ENCODE measurements at places on chromosomes 16 and 17.

DNA sequence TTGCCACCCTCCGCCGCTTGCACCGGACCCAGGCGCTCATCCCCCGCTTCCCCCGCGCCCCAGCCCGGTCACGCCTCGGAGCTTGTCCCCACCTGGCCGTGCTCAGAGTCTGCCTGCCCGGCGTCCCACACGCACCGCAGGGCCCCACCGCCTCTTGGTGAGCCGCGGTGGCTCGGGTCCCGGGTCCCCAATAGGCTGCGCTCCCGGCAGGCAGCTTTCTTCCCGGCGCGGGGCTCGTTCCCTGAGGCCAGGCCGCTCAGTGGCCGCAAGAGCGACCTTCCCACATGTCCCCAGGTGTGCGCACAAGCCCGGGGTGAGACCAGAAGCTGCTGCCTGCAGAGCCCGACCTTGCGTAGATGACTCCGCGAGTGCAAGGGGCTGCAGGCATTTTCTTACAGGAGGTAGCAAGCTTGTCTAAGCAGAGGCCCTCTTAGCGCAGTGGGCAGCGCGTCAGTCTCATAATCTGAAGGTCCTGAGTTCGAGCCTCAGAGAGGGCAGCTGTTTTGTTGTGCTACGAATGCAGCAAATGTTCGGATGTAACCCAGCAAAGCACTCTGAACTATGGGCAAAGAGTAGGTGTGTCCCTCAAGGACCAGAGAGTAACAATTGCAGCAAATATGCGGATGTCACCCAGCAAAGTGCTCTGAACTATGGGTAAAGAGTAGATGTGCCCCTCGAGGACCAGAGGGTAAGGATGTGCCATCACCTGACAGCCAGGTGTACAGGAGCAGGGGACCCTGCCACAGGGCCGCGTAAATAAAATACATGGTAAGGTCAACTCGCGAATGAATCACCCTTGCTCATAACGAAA is 15.6 kb downstream of the TLE7 start:
- peak; percentile 78 for DNase-seq

DNA sequence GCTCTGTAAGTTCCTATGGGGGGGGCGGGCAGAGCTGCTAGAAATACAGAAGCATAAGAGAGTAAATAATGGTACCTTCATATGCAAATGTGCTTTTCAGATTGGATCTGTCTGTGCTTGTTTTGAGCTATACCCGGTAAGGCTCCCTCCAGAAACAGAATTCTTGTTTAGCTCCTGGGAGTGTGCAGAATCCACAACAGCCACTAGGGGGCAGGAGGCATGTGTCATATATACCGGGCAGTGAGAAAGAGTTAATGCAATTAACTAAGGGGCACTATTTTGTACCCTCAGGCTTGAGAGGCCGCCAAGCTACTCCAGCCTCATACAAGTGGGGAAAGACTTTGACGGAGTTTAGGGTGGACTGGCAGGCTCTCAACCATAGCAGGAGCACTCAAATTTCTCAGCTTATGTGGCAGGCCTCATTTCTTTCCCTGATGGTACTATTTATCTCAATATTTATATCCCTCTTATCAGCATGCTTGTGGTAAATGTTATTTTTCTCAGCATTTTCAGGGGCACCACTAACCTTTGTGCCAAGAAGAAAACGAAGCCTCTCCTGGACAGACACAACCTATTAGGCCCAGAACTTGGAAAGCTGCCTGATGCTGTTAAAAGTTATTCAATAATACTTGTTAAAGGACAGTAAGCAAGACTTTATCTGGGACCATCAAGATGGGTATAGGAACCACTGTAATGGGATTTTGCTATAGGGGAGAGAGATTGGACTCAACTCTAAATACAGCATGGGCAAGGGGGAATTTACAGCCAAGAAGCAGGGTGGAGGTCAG is 10.7 kb upstream of the CENPV start:
- DNase-seq = peak; percentile 74

GRCh38 chr16:30131869-30132475 is 9.0 kb upstream of the MAPK3 start:
- DNase-seq = no peak

DNA sequence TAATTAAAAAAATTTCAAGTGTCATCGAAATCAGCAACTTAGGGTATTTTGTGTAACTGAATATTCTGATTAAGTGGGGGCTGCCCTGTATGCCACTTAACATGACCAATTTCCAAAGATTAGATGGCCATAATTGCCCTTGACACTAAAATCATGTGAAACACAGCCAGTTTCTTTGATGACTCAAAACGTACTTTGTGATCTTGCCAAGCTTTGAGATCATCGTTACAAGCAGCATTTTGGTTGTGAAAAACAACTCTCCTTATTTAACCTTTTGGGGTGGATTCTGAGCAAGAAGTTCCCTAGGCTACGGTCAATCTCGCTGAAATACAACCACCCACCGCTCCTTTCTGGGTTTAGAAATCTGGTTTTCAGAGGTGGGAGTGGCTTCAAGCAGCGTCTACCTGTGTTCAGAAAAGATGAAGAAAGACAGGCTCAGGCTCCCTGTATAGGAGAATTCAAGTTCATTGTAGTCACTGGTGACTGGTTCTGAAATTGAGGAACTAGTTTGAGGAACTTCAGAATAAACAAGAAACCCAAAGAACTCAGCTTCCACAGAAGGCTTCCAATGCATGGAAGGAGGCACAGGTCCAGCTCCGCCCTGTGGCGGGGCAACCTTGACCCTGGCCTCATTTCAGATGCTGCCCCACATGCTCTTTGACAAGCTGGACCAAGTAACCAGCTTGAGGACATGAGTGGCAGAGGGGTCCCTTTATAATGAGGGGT is 9.4 kb downstream of the MAP3K14 start:
- DNase-seq = no peak

GRCh38 chr16:71345031-71345430 is 13.5 kb upstream of the CALB2 start:
- no peak for DNase-seq

DNA sequence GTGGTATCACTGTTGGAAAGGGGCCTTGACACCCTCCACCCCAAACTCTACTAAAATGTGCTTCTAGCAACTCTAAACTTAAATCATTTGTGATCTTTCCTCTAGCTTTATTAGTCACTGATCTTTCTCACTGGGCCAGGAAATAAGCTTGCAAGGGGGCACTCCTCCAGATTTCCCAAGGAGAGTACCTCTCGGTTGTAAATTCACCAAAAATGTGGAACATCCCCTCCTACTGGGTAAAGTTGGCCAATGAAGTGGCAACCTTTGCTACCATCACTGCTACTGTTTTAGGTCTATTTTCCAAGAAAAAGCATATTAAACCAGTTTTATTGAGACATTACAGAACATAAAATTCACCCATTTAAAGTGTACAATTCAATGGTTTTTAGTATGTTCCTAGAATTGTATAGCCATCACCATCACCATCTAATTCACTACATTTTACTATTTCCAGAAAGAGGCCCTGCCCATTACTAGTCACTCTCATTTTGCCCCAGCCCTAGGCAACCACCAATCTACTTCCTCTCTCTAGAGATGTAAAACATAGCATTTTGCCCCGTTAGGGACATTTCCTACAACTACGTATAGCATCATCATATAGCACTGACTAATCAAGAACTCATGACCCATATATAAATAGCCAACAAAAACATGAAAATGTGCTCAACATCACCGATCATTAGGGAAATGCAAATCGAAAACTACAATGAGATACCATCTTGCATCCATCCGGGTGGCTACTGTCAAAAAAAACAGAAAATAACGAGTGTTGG is 44.6 kb upstream of the ADCY9 start:
- no peak for DNase-seq

DNA sequence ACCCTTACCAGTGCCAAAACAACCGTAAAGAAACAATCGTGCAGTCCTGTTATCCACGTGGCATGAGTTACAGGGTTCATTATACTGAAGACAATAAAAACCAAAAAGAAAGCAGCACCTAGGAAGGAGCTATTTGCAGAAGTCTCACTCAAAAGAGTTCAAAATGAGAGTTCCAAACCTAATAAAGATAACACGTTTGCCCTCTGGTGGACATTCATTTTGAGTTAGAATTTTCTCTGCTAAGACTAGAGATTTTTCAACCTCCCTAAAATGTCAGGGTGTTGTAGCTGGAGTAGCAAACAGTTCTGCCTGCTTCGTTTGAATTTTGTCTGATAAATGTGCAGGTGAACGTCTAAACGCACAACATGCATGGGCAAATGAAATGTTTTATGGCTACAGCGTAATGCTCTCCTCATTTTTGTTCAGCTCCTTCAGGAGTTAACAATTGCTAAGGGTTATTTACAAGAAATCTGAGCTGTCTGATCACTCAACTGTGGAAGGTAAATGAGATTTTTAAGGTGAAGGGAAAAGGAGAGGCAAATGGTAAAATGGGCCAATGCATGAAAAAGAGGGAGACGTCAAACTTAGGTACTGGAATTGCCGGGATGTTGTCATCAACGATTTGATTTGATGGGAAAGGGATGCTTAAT is 1067.9 kb upstream of the EEF2KMT start:
- no peak for DNase-seq

DNA sequence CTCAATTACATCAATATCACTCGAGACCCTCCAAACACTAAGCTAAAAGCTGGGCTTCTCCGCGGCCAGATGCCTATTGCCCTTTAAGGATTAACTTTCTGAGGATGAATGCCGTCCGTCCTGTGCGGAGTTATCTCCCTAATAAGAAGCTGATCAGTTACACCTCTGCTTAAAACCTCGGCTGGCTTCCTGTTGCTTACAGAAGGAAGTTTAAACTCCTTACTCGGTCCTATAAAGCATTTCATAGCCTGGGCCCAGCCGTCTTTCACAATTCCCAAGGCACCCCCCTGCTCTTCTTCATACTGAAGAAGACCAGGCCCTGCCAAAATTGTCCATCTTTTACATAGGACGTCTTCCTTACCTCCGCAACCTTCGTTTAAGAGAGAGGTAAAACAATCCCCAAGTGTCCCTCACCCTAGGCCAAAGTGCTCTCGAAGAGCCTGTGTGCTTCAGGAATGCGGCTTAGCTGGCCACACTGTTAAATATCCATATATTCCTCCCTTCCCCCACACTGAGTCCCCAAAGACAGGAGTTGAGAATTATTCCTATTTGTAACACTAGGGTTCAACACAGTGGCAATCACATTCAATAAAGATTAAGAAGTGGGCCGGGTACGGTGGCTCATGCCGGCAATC is 112.6 kb upstream of the IRX5 start:
- no peak for DNase-seq

GRCh38 chr16:79008036-79008868 is 592.3 kb downstream of the MAF start:
- no peak for DNase-seq

- no peak for DNase-seq
These were observed 308.6 kb upstream of the ZFHX3 start for GRCh38 chr16:73356401-73357079.
